Putamen (tissue), 1 donor: ENCODE measurements at places on chromosomes 5 and 9.

DNA sequence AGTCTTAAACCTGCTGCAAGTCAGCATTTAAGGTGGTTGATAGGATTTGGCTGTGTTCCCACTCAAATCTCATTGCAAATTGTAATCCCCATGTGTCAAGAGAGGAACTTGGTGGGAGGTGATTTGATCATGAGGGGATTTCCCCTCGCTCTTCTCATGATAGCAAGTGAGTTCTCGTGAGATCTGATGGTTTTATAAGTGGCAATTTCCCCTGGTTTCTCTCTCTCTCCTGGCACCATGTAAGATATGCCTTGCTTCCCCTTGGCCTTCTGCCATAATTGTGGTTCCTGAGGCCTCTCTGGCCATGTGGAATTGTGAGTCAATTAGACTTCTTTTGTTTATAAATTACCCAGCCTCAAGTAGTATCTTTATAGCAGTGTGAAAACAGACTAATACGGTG, 84.3 kb upstream of the SMC2 start:
- no peak for DNase-seq

- DNase-seq: no peak
These were observed 1.9 kb downstream of the RAB24 start for GRCh38 chr5:177301503-177302165.

- no peak for DNase-seq
These were observed 351.5 kb upstream of the KCNN2 start for GRCh38 chr5:114010362-114010761.

- DNase-seq: no peak
These were observed 88.7 kb upstream of the LRRTM2 start for GRCh38 chr5:138963763-138964371.

DNA sequence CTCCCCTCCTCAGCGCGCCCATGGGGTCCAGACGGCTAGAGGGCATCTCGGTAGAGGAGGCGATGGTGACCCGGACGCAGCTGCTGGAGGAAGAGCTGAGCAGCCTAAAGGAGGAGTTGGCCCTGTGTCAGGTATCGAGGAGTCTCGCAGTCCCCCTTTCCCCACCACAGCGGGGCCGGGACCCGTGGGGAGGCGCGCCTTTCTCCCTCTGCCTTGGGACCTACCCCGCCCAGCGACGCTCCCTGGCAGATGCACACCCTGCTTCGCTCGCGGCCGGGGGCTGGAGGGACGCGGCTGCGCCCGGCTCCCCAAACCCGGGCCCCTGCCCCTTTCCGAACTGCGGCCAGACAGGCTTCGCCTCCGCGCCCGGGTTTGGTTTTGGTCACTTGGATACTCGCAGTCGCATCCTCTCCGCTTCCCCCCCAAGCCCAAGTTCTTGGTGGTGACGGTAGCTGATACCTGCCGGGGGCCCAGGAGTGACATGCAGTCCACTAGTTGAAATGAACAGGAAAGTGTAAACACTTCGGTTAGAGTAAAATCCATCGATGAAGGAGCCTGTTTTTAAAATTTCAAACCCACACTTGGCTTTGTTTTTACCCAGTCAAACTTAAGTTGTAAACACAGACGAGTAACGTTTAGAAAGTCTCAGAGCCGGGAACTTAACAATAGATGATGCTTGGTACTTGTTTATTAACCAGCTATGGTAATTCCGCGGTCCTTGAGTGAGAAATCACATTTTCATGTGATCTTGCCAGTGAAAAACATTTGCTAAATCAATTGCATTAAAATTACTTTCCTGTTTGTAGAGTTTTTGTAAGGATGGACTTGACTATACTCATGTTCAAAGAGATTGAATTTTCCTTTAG, 688 bp downstream of the CNTLN start:
- peak; percentile 26 for DNase-seq

- DNase-seq: peak; percentile 13
These were observed 762 bp downstream of the SNCAIP start for GRCh38 chr5:122312591-122313406.

DNA sequence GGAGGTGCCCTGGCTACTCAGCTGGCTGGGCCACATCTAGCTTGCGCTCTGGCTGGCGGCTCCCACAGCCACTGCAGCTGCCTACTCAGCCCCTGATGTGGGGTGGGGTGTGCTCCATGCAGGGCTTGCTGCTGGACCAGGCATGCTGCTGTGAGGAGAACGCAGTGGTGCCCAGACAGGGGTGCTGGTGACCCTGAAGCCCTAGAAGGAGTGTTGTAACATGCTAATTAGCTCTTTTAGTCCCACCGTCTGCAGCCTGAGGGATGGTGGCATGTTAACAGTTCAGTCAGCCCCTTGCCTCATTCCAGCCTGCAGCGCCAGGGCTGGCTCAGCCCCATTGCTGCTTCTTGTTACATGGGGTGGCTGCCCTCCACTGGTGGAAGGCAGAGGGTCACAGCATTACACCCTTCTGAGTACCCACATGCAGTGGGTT, 642.3 kb downstream of the DMRTA1 start:
- no peak for DNase-seq

DNA sequence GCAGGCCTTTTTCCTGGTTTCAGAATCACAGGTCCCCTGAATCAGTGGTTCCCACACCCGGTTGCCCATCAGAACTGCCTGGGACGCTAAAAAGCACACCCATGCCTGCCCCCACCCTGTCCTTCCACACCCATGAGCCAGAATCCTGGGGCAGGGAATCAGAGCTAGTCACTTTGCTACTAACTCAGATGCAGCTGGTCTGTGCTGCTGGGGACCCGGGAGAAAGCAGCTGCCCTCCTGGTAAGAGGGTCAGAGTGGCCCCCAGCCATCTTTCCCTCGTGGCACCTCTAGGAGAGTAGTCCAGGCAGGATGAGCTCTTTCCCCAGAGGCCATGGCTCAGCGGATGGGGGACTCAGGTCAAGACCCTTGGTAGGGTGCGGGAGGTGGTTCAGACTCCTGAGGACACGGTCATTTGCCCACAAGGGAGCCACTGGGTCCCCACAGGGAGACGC, 11.3 kb upstream of the NUP214 start:
- DNase-seq: no peak

DNA sequence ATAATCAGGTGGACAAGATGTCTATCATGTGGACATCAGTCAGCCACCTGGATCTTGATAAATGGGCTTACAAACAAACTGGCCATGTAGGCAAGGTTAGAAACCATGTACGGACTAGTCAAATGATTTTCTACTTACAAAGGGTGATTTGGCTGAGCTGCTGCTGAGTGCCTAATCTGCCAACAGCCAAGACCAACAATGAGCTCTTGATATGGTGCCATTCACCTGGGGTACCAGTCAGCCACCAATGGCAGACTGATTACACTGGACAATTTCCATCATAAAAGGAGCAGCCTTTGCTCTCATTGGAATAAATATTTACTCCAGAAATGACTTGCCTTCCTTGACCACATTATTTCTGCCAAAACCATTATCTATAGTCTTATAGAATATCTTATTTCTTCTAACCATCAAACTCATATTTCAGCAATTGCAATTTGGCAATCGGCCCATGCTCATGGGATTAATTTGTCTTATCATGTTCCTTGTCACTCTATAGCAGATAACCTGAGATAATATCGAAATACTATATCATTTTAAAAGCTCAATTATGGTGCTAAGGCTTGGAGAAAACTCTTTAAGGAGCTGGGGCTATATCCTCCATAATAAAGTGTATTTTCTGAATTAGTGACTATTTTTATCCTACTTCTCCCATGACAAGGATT, 135.1 kb downstream of the SLC25A46 start:
- no peak for DNase-seq

DNA sequence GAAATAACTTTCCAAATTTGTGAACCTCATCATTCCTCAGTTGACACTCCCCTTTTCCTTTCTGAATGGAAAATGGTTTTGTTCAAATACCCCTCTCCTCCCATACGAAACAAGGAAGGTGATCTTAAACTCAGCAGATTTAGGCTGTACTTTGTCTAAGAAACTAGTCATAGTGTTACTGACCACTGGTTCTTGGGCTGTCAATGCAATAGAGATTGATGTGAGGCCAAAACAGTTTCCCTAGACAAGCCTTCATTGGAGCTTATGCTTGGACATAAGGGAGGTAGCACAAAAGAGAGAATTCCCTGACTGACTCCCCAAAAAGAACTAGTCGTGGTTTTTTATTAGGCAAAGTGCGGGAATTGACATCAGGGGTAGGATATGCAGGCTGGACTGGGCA, 5.3 kb upstream of the LNPEP start:
- no peak for DNase-seq

DNA sequence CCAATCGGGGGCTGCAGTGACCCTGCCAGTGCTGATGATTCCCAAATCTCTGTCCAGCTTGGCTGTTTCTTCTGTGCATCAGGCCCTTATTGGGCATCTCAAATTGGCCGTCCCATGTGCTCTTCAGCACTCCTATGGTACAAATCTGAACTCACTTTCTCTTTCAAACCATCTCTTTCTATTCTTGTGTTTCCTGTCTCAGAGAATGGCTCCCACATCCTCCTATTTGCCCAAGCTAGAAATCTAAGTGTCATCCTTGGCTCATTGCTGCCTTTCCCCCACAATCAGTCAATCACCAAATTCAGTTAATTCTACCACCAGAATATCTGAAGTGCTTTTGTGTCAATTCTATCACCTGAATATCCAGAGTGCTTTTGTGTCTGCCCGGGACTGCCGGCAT, 336.6 kb downstream of the CWC27 start:
- no peak for DNase-seq

DNA sequence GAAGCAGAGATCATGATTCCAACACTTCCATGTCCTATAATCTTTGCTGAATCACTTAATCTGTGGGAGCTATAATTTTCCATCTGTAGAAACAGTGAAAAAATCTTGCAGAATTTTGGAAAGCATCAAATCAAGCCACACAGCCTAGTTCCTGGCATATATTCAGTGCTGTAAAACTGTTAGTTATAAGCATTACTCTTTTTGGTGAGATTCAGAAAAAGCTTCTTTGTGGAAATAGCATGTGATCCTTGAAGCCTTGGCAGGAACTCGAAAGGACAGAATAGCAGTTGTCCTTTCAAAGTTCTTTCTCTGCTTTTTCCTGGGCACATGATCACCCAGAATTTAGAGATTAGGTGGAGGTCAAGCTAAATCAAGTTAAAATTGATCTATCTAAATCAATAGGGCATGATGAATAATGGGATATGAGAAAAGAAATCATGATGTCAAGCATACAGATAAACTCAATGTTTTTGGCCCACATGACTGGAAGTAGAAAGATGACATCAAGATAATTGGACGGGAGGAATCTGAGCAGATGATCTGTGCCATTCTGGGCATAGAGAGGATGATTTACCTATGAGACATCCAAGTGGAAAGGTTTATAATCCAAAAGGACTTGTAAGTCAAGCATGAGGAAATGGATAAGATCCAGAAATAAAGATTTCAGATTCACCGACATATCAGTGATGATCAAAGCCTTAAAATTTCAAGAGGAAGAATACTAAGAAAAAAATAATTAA, 73.1 kb downstream of the TMEM232 start:
- DNase-seq: peak; percentile 39

GRCh38 chr9:24552526-24553182, 7.0 kb upstream of the IZUMO3 start:
- DNase-seq: no peak

- DNase-seq: no peak
These were observed 33.5 kb upstream of the CRB2 start for GRCh38 chr9:123322273-123323195.

- no peak for DNase-seq
These were observed 31.9 kb downstream of the ANKRD33B start for GRCh38 chr5:10595672-10596309.

DNA sequence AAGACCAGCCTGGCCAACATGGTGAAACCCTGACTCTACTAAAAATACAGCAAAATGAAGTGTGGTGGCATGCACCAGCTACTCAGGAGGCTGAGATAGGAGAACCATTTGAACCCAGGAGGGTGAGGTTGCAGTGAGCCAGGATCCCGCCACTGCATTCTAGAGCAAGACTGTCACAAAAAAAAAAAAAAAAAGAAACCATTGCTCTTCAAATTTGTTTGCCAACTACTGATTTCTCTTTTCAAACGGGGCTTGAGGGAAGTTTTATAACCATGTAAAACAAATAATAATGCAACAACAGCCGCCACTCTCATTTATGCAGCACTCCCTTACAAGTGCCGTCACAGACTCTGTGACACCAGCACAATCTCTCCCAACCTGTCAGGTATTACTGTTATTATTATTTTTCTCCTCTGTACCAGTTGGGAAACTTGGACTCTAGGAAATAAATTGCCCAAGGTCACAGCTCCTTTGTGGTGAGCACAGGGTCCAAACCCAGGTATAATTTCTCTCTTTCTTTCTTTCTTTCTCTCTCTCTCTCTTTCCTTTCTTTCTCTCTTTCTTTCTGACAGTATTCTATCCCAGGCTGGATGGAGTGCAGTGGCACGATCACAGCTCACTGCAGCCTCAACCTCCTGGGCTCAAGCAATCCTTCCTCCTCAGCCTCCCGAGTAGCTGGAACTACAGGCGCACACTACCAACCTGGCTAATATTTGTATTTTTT, 25.4 kb downstream of the SERINC5 start:
- no peak for DNase-seq
